ENCODE measurements at places on chromosomes 5 and 9.

DNA sequence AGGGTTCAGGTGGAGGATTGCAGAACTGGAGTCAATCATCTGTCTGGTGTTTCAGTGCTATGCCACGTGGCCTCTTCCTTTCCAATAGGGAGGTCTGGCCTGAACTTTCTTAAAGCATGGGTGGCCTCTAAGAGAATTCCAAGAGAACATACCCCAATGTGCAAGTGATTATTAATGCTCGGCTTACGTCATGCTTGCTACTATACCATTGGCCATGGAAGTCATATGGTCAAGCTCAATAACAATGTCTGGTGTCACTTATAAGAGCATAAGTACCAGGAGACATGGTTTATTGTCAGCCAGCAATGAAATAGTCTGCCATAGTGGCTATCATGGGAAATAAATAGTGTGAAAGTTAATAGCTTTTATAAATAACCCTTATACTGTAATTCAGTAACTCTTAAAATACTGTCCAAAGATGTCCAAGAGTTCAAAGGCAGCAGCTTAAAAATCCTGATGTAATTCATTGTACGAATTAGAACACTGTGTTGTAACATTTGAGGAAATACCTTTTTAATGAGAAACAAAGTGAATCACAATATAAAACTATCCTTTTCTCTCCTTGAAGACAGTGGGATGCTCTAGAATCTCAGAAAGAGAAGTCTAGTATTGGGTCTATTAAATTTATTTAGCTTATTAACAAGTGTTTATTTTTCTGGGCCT lies 355.4 kb upstream of the PRR16 start:
- no peak for DNase-seq

GRCh38 chr5:98102936-98103335 lies 670.5 kb upstream of the RGMB start:
- DNase-seq, result no peak

- DNase-seq, result no peak
These were observed 132.0 kb downstream of the LIFR start for GRCh38 chr5:38424148-38425060.

DNA sequence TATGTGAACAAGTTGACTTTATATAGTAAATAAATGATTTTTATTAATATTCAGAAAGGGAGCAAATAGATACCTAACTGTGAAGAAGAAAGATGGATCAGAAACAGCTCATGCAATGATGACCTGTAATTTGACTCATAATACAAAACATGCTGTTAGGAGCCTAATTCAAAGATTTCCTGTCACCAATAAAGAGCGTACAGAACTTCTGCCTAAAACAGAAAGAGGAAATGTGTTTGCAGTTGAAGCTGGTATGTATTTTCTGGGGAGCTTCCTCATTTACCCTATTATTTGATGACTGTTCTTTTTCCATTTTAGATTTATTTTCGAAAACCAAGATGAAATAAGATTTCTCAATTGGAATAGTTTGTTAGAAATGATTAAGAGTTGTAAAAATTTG lies 11.4 kb downstream of the YTHDC2 start:
- no peak for DNase-seq

GRCh38 chr5:23269981-23270380 lies 237.4 kb upstream of the PRDM9 start:
- no peak for DNase-seq

- no peak for DNase-seq
These were observed 59.8 kb upstream of the NFIB start for GRCh38 chr9:14373706-14374105.

- no peak for DNase-seq
These were observed 228.9 kb upstream of the IRX4 start for GRCh38 chr5:2111569-2112105.

GRCh38 chr5:4348423-4348822 lies 752.8 kb downstream of the IRX1 start:
- DNase-seq, result no peak

- DNase-seq, result no peak
These were observed 91.4 kb downstream of the TSSK1B start for GRCh38 chr5:113343343-113343742.

GRCh38 chr9:27059412-27059811 lies 49.6 kb upstream of the TEK start:
- DNase-seq, result no peak

- DNase-seq, result no peak
These were observed 53.7 kb downstream of the MARCHF3 start for GRCh38 chr5:126976520-126977172.

DNA sequence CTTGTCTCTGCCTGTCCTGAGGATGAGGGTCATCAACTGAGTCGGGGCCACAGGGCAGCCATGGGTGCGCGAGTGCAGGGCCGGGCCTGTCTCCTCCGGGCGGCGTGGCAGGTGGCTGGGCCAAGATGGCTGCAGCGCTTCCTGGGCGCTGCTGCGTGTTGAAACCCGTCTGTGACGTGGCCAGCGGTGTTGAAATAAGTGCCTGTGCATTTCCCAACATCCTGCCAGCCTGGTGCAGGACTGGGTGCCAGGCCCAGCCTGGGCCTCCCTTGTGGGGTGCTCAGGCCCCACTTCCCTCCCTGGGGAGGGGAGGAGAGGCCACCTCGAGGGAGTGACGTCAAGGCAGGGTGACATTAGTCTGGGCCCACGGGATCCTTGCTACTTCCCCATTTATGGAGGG lies 45.5 kb downstream of the RXRA start:
- no peak for DNase-seq
